ENCODE measurements at places on chromosomes 16 and 17.

DNA sequence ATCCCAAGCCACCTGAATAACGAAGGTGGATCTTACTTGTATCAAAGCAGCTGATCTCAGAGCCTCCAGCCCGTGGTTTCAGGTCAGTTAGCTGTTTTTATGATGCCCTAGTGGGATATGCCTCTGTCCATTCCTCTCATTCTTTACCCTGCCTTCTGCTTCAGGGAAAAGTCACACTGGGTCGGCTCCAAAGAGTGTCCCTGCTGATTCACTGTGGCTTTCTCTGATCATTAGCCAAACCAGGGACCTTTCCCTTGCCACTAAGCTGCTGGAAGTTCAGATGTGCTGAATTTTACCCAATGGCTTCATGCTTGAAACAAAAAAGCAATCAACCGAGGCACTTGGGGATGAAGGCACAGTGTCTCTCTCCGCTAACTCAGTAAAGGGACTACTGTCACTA, 170.2 kb upstream of the SALL1 start:
- no peak for DNase-seq

DNA sequence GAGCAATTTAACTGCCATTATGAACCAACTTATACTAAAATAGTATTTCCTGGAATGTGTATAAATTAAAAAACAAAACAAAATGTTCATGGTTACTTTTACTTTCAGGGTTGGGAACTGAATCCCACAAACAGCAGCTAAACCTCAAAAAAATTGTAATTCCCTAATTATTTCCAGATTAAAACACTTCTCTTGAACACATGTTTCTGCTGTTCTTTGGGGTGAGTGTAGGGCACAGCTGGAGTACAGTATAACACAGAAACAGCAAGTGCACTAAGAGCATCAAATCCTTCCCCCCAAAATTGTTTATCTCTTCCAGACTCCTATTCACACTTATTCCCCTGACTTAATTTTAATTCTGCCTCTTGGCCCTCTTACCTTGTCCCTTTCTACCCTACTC, 56.4 kb downstream of the KANSL1 start:
- DNase-seq, result no peak

- DNase-seq, result no peak
Measured at GRCh38 chr16:23802776-23803175, 33.0 kb upstream of the PRKCB start.

DNA sequence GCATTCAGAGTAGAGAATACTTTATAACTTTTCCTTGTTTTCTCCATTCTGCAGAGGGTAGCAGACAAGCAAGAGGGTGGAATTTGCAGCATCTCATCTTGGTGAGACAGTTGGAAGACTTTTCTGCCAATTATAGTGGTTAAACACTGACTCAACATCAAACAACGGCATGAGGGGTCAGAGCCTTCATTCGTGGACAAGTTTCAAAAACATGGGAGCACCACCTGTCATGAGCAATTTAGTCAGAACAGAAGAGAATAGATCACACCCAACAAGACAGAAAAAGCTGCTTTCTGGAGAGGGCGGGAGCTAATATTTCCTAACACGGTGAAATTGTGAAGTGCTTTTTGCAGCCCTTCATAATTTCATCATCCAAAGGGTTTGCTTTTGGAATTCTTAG, 17.9 kb upstream of the ZNF652 start:
- DNase-seq, result no peak

- DNase-seq, result no peak
Measured at GRCh38 chr17:34579979-34580684, 750 bp downstream of the TMEM132E start.

DNA sequence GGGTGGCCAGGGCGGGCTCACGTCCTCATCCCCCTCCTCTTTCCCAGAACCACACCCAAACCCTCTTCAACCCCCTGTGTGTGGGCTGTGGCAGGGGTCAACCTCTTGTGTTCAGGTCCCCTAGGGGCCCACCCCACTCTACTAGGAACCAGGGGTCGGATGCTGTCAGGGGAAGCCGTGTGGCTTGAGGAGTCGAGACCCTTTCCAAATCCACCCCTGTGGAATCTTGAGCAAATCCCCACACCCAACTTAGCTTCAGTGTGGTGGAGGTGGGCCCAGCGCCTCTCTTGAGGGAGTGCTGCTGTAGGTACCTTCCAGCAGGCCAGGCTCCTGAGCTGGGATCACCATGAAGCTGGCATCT, 121.5 kb downstream of the MRM1 start:
- no peak for DNase-seq

- DNase-seq, result no peak
Measured at GRCh38 chr16:4940719-4941118, 3.8 kb upstream of the PPL start.

- DNase-seq, result peak; percentile 72
Measured at GRCh38 chr16:24988593-24989338, 26.4 kb downstream of the ARHGAP17 start.

DNA sequence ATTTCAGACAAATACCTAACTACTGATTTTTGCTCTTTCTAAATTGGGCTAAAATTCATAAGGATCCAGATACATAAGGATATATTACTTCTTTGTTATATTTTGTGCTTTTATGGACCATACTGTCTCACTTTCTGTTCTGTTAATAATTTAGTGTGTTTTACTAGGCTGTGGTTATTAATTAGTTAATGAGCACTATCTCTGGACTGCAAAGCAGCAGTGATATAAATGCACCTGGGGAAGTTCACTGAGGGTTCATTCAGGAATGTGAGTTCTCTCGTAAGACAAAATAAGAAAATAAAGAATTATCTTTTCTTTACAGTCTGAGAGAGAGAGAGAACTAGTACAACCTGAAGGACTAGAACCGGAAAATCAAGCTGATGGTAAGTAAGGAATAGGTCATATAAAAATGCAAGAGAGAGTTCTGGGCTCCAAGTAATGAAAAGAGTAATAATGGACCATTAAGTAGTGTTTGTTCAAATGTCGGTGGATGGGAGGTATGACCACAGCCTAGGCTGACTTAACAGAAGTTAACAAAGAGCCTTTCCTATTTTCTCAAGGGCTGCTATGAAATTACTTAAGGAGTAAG, 55.6 kb downstream of the IKZF3 start:
- DNase-seq, result no peak

- no peak for DNase-seq
Measured at GRCh38 chr17:6313835-6314234, 121.1 kb downstream of the AIPL1 start.

- no peak for DNase-seq
Measured at GRCh38 chr17:28935744-28936460, 15.4 kb downstream of the PHF12 start.

- DNase-seq, result no peak
Measured at GRCh38 chr16:1762879-1763520, 8.3 kb downstream of the NME3 start.

GRCh38 chr16:85709766-85710585, 21.2 kb upstream of the GINS2 start:
- DNase-seq, result no peak
